ENCODE measurements at places on chromosomes 3 and 15.

DNA sequence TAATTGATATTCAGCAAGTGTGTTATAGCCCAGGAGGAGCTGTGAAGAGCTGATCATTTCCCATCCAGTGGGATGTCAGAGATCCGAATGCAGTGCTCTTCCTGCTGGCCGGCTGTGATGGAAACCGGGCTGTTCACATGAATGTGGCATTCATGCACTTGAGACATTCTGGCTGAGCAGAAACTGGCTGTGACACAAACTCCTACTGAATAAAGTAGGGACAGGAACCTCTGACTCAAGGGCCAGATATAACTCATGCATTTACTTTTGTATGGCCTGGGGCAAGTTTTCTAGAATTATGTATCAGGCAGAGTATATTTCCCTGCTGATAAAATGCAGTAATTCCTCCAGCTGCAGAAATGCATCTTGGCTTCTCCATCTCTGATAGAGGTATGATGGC lies 83.4 kb upstream of the FAM3D start:
- no peak for DNase-seq

- peak; percentile 45 for DNase-seq
These were observed 13.5 kb upstream of the ZFYVE19 start for GRCh38 chr15:40793216-40793989.

GRCh38 chr15:94683902-94684301 lies 452.5 kb downstream of the MCTP2 start:
- no peak for DNase-seq

DNA sequence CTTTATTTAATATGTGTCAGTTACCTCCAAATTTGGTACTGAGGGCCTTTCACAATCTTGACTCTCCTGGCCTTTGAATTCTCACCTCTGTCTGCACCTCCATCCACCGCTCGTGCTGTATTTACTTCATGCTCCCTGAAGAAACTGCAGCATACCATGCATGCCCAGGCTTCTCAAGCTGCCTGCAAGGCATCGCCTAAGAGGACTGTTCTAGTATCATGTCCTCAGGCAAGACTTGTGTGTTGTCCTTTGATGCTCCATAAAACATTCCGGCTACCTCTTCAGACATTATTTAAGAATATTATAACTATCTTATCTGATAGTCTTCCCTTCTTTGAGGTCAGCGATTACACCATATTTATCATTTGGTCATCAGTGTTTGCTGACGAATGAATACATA lies 682.5 kb downstream of the NR2F2 start:
- no peak for DNase-seq

GRCh38 chr3:140152851-140153639 lies 218.1 kb downstream of the CLSTN2 start:
- no peak for DNase-seq
